Karpas-422 (cell line): ENCODE measurements at places on chromosomes 4 and X.

GRCh38 chr4:166527500-166527899, 654.5 kb downstream of the TLL1 start:
- no peak for DNase-seq

DNA sequence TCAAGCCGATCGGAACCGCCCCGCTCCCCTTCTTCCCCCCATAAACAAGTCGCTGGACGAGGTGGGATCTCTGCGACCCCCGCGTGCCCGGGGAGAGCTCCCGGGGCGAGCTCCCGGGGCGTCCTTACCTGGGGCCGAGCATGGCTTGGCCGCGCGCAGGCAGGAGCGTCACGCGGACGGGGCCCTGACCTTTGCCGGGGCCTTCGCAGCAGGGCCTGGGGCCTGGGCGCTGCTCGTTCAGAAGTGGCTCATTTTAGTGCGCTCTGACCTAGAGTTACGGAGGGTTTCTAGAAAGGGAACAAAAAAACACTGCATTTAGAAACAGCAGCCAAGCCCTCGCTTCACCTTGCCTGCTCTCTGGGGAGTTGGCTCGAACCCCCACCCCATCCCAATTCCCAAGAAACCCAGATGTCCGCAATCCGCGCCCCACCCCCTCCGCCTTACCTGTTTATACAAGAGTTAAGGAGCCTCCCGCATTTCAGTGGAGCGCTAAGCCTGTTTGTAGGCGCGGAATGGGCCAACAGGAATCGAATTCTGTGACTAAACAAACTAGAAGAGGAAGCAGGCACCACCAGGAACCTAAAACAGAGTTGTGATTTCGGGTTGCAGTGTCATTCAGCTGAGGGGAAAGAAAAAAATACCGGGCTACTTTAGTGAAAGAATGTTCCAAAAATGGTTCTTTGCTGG, 814 bp upstream of the RBM47 start:
- no peak for DNase-seq

- DNase-seq: no peak
These were observed 41.5 kb upstream of the FHDC1 start for GRCh38 chr4:152894673-152895072.

DNA sequence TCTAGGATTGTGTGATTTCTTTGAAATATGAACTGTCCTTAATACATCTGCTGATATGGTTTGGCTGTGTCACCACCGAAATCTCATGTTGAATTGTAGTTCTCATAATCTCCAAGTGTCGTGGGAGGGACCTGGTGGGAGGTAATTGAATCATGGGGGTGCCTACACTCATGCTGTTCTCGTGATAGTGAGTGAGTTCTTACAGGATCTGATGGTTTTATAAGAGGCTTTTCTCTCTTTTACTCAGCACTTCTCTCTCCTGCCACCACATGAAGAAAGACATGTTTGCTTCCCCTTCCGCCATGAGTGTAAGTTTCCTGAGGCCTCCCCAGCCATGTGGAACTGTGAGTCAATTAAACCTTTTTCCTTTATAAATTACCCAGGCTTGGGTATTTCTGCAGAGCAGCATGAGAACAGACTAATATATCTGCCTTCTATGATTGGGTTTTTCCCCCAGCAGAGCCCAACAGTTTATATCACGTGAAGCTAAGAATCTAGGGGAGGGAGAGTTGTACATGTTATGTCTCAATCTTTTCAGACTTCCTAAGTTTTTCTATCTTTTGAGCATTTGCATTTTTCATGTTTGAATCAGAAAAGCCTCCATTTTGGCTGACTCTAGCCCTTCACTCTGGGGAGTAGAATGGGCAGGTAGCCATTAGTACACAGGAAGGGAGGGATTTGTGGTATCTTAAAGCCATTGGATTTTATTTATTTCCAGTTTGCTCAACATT, 58.9 kb downstream of the PLAC1 start:
- DNase-seq: no peak
